ENCODE measurements at places on chromosomes 7 and 10.

DNA sequence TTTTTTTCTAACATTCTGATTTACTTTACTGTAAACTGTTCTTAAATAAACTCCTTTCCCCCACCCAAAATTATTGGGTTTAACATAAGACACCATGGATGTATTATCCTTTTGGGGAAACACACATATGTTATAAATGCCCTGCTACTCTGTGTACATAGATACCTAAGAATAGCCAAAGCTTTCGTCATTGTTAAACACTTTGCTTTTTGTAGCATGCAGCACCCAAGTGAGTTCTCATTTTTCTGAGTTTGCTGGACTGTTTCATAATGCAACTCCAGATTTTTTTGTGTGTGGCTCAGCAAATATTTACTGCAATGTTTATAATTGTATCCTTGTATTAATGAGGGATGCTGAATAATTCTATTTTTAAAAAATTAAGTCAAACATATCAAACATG lies 86.9 kb downstream of the VTI1A start:
- DNase-seq = peak; percentile 15

GRCh38 chr10:118042336-118042735 lies 4.4 kb downstream of the RAB11FIP2 start:
- DNase-seq = no peak

DNA sequence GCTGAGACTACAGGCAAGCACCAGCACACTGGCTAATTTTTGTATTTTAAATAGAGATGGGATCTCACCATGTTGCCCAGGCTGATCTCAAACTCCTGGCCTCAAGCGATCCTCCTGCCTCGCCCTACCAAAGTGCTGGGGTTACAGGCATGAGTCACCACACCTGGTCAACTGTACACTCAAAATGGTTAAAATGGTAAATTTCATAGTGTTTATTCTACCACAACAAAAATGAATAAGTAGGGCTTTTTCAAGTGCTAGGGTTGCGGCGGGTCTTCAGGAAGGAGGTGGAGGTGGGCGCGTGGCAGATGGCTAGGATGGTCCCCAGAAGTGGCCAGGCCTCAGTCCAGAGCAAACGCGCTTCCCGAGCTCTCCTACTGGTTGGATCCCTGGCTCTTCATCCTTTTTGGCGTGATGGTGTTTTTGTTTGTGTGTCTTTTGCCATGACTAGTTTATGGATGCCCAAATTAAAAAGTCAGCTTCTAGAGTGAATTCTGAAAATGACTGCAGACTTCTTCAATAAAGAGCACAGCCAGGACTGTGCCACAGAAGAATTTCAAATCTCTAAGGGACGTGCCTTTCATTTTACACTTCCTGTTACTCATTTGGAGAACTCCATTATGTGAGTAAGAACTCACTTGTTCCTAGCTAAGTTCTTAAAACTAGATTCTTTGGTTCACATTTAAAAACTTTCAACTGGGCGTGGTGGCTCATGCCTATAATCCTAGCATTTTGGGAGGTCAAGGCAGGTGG lies 73.9 kb downstream of the TMEM130 start:
- no peak for DNase-seq

DNA sequence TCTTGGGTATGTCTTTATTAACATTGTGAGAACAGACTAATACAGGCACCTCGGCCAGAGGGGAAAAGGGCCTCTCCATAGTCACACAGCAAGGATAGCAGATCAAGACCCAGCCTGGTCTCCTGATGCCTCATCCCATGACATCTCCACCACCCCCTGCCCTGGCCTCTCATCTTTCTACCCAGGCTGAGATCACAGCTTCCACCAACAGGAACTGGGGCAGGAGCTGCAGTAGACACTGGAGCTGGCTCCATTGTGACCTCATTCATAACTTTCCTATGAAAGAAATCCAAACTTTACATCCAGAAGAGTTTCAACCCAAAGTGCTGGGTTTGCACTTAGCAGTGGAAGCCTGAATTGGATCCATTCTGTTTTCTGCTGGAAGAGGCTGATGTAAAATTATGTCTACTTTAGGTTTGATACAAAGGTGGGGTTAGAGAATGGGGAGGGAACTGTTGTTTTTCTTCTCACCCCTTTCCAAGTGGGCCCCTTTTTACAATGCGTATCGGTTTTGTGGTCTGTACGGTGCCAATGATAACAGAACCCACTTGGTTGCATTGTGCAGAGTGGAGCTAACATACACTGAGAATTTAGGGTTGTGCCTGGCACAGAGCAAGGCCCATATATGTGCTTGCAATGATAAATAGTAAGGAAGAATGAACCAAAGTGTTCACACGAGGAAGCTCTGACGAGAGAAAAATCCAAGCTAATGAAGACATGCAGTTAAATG lies 28.6 kb upstream of the INSIG1 start:
- DNase-seq = no peak

GRCh38 chr7:73449422-73449821 lies 15.8 kb downstream of the FZD9 start:
- DNase-seq = no peak

- no peak for DNase-seq
Measured at GRCh38 chr10:17049195-17049594, 80.4 kb downstream of the CUBN start.

- no peak for DNase-seq
Measured at GRCh38 chr10:49488056-49488717, 50.7 kb downstream of the ERCC6 start.

GRCh38 chr7:22138106-22138505 lies 192.4 kb upstream of the CDCA7L start:
- DNase-seq = no peak

DNA sequence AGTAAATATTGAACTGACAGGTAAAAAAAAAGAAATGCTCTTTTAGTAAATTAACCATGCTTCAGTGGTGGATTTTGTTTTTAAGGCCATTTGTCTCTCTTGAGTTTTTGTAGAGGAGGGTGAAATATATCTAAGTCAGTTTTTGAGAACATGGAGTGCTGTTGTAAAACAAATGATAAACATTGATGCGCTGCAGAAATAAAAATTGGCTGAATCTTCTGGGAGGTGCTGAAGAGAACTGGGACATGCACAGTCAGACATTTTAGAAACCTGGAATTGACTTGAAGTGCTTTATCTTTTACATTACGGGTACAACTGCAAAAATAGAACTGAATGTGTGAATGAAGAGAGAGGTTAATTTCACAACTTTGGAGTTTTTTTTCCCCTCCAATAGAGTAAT lies 203.0 kb upstream of the HDAC9 start:
- DNase-seq = no peak

DNA sequence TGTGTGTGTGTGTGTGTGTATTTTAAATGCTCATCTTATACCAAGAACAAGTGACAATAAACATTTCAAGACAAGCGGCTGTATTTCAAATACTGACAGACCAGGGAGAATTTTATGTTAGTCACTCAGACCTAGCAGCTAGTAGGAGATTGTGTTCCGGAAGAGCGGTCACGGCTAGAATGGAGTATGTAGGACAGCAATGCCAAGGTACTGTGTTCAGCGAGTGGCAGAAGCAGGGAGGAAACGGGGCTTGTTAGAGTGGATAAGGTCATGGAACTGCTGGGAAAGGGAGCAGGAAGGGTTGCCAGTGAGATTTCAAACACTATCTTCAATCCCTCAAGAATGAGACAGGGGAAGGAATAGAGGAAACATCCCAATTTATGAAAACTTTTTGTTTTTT lies 260.5 kb upstream of the PITRM1 start:
- no peak for DNase-seq

DNA sequence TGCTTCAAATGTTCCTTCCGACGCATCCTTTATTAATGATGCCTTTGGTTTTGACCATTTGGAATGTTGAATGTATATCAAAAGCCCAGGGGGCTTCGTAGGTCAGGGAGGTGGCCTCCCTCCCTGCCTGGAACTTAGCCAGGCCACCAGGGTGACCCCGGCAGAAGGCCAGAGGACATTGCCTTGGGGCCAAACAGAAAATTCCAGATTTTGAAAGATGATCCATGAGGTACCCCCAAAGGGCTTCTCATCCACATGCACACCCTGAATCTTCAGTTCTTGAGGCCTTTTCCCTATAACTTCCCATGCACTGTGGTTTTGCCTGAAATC lies 171.7 kb downstream of the ADAM12 start:
- DNase-seq = no peak

DNA sequence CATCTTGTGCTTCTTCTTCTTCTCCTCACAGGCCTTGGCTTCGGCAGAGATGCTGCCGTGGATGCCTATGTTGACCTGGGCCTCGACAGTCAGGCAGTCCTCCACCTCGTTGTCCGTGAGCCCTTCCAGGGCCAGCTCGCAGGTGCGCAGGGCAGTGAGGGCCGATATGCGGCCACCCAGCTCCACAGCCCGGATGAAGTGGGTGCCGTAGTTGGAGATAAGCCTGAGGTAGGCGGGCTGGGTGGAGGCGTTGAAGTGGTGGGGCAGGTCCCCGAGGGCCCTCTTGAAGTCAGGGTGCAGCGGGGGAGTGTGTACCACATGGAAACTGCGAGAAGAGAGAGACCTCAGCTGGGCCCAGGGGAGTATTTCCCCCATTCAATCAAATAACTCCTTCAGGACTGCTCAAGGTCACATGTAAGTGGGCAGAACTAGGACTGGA lies 3.7 kb downstream of the PRF1 start:
- no peak for DNase-seq

GRCh38 chr10:88791924-88792323 lies 10.6 kb upstream of the LIPM start:
- no peak for DNase-seq

DNA sequence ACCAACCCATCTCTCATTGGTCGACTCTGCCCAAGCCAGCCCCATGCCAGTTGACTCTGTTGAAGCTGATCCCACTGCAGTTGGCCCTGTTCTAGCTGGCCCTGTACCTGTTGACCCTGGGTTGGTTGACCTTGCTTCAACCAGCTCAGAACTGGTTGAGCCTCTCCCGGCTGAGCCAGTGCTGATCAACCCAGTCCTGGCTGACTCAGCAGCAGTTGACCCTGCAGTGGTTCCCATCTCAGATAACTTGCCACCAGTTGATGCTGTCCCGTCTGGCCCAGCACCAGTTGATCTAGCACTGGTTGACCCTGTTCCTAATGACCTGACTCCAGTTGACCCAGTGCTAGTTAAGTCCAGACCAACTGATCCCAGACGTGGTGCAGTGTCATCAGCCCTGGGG lies 7.4 kb downstream of the PPRC1 start:
- DNase-seq = no peak

DNA sequence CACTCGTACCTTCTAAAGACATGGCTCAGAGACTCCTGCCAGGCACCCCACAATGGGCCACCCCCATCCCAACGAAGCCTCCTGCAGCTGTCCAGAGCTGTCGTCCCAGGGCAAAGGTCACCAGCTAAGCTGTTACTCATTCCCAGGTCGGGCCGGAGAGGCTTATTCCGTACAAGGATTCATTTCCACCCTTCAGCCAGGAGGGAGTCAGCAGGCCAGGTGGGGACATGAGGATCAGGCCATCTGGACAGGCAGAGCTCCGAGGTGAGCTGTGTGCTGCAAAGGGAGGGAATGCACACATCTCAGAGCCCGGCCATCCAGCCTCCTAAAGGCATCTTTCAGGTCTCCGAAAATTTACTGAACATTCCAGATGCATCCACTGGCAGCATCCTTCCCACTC lies 63.9 kb upstream of the NANOS1 start:
- no peak for DNase-seq

- DNase-seq = no peak
Measured at GRCh38 chr10:124911124-124912067, 30.5 kb upstream of the ZRANB1 start.

DNA sequence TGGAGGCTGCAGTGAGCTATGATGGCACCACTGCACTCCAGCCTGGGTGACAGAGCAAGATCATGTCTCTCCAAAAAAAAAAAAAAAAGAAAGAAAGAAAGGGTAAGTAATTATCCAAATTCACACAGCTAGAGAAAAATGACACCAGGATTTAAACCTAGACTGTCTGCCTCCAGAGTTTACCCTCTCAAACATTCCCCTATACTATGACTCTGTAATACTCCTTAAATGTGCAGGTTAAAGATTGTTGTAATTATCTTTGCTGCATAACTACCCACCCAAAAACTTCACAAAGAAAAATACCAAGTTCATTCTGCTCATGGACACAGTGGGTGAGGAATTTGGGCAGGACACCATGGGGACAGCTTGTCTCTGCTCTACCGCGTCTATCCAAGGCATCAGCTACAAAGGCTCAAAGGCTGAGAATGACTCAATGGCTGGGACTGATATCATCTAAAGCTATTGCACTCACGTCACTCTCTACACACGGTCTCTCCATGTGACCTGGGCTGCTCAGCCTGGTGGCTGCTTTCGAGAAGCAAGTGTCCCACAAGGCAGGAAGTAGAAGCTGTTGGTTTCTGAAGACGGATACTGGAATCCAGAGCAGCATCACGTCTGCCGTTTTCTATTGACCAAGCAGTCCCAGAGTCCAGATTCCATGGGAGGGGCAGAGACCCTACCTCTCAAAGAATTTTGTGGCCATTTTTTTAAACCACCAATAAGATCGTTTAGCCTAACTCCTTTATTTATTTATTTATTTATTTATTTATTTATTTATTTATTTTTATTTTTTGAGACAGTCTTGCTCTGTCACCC lies 185.7 kb upstream of the AUTS2 start:
- DNase-seq = no peak

DNA sequence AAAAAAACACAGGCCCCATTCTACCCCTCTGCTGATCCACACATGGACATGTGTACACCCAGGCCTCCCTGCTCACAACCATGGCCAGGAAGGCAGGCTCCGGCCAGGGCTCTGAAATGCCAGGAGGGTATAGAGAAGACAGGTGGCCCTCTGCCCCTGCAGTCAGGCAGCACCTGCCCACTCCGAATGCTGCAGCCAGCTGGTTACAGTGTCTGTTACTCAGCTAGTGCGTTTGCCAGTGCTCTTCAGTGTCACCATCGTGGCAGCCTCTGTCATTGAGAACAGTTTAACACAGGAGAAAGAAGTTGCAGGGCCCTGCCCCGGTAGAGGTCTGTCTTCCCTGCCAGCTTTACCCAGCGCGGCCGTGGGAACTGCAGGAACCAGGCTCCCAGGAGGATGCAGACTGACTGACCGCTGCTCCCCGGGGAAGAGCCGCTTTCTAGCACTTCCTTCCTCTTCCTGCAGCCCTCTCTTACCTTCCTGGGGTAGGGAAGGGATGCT lies 128.8 kb upstream of the FAM20C start:
- DNase-seq = no peak

GRCh38 chr10:123972481-123973401 lies 81.1 kb upstream of the CPXM2 start:
- no peak for DNase-seq

GRCh38 chr10:88838766-88839350 lies 12.8 kb downstream of the ANKRD22 start:
- DNase-seq = no peak

- DNase-seq = no peak
Measured at GRCh38 chr10:63423494-63423893, 42.3 kb downstream of the JMJD1C start.

- DNase-seq = no peak
Measured at GRCh38 chr7:34844936-34845665, 187.1 kb downstream of the NPSR1 start.

- peak; percentile 83 for DNase-seq
Measured at GRCh38 chr10:70672165-70673042, at the start of gene ADAMTS14. Gene ADAMTS14 (plus strand): TSS chr10:70672506. CDS start chr10:70672803, 297 bp downstream.
